ENCODE measurements at places on chromosomes 11 and 22. TPM values are rescaled to one million over a fixed set of nuclear protein-coding genes. Genes with fewer than 3 reads are reported as not detected.

- no peak for DNase-seq
These were observed 9.4 kb upstream of the PLA2G6 start for GRCh38 chr22:38191055-38191454.

GRCh38 chr11:36122671-36123070, 166.6 kb downstream of the COMMD9 start:
- no peak for DNase-seq

GRCh38 chr11:26621132-26621531, 49.1 kb upstream of the MUC15 start:
- no peak for DNase-seq

- peak; percentile 19 for DNase-seq
These were observed 12.9 kb upstream of the CASTOR1 start for GRCh38 chr22:30301995-30302809.

DNA sequence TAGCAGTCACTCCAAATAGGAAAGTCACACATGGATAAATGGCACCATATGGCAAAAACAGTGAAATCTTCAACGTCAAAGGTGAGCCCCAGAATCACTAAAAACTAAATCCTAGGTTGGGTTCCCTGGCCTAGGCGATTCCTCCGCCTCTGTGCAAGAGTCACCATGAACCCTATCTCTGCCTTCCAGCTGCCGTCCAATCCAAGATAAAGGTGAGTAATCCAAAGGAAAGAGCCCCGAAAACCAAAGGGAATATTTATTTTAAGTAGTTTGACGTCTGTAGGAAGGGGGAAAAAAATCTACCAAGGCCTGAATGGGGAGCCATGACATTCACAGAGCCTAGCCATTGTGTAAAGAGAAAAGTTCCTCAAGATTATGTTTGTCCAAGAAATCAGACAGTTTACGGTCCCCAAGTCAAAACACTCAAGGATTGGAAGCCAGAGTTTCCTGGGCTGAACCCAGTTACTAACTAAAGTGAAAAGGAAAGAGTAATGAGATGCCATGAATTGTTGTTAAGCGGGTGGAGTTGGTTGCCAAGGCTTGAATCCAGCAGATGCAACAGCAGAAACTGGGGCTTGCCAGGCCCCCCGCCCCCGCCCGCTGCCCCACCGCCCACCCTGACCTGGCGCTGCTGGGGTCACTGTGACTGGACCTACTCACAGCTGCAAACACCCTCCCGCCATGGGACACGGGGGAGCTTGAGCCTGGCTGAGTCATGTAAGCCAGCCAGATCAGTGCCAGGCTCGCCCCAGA, 39.7 kb upstream of the ETS1 start:
- no peak for DNase-seq

DNA sequence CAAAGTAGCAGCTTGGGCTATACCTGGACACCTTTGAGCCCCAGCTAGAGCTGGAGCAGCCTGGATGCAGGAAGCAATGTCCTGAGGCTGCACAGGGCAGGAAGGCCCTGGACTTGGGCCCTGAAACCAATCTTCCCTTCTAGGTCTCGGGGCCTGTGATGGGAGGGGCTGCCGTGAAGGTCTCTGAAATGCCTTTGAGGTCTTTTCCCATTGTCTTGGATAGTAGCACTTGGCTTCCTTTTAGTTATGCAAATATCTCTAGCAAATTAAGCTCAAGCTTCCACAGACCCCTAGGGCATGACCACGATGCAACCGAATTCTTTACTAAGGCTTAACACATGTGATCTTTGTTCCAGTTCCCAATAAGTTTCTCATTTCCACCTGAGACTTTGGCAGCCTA, 40.0 kb downstream of the LINC01488 start:
- no peak for DNase-seq

DNA sequence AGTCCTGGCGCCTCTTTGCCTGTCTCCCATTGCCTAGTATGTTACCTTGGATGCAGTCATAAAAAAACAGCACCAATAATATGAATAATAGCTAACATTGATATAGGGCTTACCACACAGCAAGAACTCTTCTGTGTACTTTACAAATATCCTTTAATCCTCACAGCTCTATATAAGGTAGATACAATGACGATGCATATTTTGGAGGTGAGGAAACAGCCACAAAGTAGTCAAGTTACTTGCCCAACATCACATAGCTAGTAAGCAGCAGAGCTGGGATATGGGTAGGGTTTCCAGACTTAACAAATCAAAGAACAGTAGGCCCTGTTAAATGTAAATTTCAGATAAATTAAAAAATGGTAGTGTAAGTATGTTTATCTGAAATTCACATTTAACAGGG, 128.8 kb downstream of the ST3GAL4 start:
- DNase-seq = no peak

- no peak for DNase-seq
These were observed 61.0 kb upstream of the NAV2 start for GRCh38 chr11:19651653-19652052.

DNA sequence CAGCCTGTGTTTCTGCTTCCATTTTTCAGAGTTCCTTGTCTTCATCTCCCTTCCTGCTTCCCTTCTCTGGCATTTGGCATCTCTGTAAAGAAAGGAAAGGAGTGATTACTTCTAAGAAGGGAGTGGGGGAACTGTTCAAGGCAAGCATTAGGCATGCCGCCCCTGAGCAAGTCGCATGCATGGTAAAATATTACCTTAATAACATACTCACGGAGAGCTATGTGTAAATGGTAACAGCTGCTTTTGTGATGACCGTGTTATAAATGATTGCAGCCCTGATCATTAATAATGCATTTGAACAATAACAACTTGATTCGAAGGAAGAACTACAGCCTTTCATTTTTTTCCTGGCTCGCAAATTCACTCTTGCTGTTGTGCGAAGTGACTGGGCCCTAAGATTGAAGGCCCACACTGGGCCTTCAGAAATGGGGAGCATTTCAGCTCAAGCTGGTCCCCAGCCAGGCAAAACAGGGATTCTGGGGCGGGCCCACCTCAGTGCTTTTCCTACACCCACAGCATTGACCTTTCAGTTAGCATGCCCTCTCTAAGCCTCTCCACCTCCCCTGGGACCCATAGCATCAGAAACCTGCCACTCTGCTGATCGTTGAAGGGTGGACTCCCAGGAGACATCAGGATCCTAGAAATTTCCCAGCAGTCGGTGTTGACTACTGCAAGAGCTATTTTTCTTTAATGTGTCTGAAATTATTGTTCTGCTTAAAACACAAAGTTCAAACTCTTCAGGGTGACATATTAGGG, 263.0 kb upstream of the CADM1 start:
- no peak for DNase-seq

DNA sequence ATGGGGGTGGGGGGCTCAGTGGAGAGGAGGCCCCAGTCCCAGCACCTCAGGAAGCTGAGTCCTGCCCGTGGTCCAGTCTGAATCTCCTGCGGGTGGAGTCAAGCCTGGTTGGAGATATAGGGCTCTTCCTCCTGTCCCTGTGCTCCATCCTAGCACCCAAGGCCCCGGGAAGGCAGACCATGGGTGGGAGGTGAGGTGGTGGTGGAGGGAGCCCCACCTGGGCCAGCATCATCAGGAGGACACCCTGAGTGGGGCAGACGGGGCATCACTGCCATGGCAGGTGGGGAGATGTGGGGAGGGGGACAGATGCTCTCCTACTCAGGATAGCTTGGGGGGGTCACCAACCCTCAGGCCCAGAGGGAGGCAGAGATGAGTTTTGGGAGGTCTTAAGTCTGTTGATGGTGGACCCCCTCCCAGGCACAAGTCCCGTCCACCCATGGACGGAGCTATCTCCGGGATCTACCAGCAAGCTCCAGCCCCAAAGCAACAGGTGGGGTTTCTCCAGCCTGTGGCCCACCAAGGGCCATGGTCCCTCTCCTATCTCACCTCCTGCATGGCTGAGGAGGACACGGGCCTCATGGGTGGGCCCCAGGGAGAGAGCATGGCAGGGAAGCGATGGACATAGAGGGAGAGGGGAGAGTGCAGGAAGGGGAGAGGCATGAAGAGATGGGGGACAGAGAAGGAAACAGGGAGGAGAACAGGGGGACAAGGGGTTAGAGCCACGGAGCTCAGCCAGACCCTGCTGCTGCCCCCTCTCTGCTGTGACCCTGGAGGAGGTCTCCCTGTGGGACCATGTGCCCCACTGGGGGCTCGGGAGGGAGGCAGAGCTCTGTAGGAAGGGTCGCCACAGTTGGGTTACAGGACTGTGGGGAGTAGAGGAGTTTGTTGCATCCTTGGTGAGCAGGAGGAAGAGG, 1.3 kb downstream of the MRGPRE start:
- DNase-seq = peak; percentile 10

DNA sequence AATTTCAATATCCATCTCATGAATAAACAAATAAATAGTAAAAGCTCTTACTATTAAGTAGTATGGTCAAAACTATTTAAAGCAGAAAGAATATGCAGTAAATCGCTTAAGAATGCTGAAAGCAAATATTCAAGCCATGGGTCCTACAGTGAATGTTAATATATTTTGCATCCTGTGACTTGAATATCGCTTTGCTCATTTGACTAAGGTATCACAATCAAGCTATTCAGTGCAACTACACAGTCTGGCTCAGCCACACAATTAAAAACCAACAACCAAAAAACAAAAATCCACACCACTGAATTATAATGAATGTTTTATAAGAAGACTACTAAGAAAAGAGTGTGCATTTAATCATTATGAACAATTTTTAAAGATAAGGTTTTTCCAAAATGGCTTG, 45.3 kb downstream of the RAB6A start:
- no peak for DNase-seq

DNA sequence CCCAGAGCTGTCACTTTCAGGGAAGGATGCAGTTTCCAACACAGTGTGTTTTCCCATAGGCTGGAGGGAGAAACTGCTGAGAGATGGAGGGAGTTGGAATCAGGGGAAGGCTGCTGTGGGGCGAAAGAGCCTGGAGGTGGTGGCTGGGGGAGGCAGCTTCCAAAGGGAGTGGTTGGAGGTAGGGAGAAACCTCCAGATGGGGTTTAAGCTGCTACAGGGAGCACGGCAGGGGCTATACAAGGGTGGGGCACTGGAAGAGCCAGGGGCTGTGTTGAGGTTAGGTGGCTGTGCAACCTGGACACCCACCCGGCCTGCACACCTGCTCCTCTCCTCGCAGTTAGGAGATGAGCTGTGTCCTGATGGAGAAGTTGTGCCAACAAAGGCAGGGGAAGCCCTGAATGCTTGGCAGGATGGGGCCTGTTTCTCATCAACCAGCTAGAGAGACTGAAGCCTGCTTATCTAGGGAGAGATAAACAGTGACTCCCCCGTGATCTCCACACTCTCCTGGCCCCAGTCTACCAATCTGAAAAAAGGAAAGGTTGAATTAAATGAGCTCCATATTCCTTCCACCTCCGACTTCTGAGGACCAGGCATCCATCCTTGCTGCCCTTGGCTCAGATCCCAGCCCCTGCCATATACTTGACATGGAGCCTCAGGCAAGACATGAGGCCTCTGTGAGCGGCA, 3.6 kb upstream of the SLCO2B1 start:
- DNase-seq = no peak

GRCh38 chr11:110409174-110409573, 20.6 kb upstream of the FDX1 start:
- DNase-seq = no peak

- no peak for DNase-seq
These were observed 49.3 kb downstream of the TSPAN18 start for GRCh38 chr11:44775985-44776446.

DNA sequence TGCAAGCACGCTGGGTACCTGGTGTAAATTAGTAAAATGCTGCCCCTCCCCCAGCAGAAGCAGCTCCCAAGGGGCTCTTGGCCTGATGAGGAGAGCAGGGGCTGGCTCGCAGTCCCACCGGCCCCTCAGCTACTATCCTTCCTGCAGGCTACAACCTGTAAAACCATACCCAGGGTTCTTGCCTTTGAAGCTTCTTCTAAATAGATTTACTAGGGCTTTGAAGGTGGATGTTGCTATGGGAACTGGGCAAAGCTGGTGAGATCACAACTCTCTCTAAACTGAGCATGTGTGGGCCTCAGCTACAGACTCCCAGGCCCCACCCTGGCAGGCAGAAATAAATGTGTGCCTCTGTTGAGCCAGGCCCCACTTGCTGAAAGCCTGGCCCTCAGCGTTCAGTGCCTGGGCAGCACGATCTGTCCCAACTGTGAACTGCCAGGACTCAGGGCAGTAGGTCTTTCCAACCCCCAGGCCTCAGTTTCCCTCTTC, 18.5 kb downstream of the CD5 start:
- DNase-seq = peak; percentile 34

GRCh38 chr11:66476841-66477251, 3.4 kb upstream of the DPP3 start:
- DNase-seq = no peak

DNA sequence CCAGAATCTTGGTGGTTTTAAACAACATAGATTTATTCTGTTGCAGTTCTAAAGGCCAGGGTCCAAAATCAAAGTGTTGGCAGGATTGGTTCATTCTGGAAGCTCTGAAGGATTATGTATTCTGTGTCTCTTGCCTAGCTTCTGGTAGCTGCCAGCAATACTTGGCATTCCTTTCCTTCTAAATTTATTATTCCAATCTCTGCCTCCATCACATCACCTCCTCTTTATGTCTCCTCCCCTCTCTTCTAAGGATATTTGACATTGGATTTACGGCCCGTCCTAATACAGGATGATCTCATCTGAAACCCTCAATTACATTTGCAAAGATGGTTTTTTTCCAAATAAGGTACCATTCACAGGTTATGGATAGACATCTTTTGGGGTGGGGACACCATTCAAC, 186.5 kb downstream of the SBF2 start:
- DNase-seq = no peak

DNA sequence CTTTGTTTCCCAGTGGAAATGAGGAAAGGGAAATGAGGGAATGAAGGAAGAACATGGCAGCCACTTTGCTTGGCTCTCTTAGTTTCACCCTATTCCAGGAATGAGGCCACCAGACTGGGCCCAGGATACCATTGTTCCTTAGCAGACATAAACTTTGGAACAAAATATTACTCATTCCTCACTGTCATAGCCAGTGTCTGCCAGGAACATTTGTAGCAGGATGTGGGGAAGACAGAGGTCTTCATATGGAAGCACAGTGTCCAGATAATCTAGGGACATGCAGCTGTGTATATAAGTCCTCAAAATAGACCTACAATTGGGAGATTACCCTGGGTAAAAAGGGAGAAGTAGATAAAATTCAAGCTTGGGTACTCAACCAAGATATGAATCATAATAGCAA, 15.2 kb upstream of the FUT4 start:
- DNase-seq = no peak

GRCh38 chr11:101862391-101863233, 52.2 kb upstream of the CEP126 start:
- DNase-seq = no peak

The ATG16L2 gene
- 27.5 TPM for total RNA-seq

The VPREB3 gene
- total RNA-seq = not detected

The SLN gene
- 3.0 TPM for total RNA-seq

The GLYATL2 gene
- not detected for total RNA-seq

The OR4C12 gene
- not detected for total RNA-seq

The RTCB gene
- 64.3 TPM for total RNA-seq

The FGF19 gene
- total RNA-seq = not detected

The WBP2NL gene
- 5.2 TPM for total RNA-seq

All from body of pancreas (tissue), 4 donors.